ENCODE measurements at places on chromosomes 12 and 14. TPM values are rescaled to one million over a fixed set of nuclear protein-coding genes. Genes with fewer than 3 reads are reported as not detected.

GRCh38 chr14:74978416-74978947 lies 23.1 kb upstream of the PGF start:
- peaks cover 13% of the 10 kb centered on the region for H3K4me1 ChIP-seq
- H3K36me3 ChIP-seq, result no peaks in the 10 kb centered on the region
- no peak overlapping the region for H3K27ac ChIP-seq
- H3K4me3 ChIP-seq, result no peak overlapping the region

DNA sequence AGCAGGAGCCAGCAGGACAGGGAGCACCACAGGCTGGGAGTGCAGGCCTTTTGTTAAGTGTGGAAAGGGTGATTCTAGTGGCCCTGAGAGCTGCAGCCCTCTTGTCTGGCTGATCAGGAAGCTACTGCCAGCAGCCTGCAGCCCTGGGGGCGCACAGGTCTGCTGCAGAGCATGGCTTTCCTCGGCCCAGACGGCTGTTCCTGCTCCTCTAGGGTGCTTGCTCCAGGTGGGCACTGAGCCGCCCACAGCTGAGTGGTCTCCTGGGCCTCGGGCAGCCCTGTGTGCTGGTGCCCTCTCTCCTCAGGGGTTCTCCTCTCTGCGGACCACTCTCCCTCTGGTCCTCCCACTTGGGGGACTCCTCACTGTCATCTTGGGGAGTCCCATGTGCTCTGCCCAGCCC lies 18.9 kb downstream of the CCDC88C start:
- H3K27ac ChIP-seq, result peak overlapping the region; percentile 85
- H3K36me3 ChIP-seq, result no peaks in the 10 kb centered on the region
- no peak for DNase-seq

The DEGS2 gene
- total RNA-seq, result 4.9 TPM

DNA sequence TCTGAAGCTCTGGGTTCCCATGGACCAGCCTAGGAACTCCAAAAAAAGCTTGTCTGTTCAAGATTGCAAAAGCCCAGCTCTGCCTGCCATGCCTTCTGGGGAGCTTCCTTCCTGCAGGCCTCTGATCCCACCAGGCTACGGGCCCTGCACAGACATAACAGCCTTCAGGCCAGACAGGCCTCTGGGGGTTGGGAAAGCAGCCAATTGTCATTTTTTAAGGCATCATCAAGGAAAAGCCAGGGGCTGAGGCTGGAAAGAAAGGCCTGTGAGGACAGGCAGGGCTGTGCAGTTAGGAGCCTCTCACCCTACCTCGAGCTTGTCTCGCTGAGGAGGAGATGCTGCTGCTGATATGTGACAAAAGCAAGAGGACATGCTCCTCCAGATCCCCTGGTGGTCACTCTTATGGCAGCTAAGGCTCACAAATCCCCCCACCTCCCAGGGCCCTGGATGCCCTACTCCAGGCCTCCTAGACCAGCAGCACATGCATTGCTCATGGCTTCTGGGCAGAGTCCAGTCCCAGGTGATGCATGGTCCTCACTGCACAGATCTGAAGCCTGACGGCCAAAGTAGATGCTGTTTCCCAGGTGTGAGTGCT lies 2.9 kb downstream of the TMEM229B start:
- no peak overlapping the region for H3K4me3 ChIP-seq
- H3K36me3 ChIP-seq, result no peaks in the 10 kb centered on the region
- H3K27me3 ChIP-seq, result no peaks in the 10 kb centered on the region
- DNase-seq, result no peak
- H3K4me1 ChIP-seq, result no peaks in the 10 kb centered on the region
